ENCODE measurements at places on chromosomes 1 and 21. TPM values are rescaled to one million over a fixed set of nuclear protein-coding genes. Genes with fewer than 3 reads are reported as not detected.

The SLFNL1 gene
- 0.09 TPM for total RNA-seq

The UBASH3A gene
- not detected for total RNA-seq

The NES gene
- 44.5 TPM for total RNA-seq

DNA sequence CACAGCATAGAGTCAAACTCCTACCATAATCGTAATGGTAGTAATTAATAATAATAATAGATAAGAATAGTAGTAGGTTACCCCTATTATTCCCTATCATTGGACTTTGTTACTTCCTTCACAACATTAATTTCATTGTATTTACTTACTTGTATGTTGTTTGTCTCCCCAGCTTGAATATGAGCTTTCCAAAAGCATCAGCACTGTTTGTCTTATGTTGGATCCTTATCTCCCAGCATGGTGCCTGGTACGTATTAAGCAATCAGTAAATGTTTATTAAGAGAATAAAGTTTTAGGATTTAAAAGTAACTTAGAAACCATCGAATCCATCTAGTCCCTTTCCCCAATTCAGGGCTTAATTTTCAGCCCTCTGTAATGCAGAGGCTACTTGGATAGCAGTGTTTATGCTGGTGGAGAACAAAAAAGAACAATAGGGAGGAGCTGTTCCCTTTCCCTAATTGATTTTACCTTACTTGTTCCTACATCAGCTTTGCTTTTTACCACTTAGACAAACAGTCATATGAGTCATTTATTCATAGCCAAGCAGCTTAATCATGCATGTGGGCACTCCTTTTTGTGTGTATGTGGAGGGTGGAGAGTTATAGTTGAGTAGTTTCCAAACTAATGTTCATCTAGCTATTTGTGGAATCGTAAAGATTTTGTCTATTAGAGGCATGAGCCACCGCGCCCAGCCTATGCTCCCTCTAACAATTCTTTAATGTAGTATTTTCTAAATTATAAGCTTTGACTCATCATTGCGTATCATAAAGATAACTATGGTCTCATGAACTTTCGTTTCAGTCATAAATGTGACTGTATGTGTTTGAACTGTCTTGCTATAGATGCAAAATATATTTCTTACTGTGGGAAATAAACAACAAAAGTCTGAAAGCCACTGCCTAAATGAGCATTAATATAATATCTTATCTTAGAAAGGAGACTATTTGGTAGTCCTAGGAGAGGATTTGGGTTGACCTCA is 20.9 kb upstream of the DR1 start:
- DNase-seq = peak; percentile 73

- no peak for DNase-seq
Observed at GRCh38 chr21:27813750-27814149, 846.9 kb upstream of the ADAMTS5 start.

DNA sequence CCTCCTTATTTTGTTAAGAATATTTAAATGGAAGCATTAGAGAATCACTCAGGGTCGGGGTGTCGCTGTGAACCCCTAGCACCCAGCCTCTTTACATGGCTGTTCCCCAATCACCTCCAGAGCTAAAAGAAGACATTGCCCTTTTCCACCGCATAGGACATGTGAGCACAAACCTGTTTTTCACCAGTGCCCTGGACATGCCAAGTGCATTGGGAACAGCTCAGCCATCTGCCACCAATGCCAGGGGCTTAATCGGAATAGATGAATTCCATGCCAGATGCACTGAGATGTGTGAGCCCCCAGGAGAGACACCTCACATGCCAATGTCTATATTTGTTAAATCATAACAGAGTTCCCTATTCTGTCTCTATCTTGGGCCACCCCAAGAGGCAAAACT is 33.3 kb downstream of the EIF2D start:
- no peak for DNase-seq

DNA sequence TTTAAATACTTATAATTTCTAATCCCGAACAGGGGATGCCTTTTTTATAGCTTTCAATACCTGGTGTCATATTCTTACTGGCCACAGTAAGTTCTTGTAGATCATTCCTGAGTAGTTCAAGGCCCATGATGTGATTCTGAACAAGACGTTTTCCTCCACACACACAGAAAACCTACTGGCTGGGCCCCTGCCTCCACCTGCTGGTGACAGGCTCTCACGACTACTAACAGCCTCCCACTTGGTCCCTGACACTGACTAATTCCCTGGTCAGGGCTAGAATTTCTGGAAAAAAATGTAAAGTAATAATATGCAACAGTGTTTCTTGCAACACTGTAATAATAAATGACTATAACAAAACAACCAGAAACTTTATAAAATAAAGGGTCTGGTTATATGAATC is 50.4 kb upstream of the RIPK4 start:
- peak; percentile 80 for DNase-seq

GRCh38 chr1:187605736-187606135 is 777.0 kb downstream of the PLA2G4A start:
- DNase-seq = no peak

DNA sequence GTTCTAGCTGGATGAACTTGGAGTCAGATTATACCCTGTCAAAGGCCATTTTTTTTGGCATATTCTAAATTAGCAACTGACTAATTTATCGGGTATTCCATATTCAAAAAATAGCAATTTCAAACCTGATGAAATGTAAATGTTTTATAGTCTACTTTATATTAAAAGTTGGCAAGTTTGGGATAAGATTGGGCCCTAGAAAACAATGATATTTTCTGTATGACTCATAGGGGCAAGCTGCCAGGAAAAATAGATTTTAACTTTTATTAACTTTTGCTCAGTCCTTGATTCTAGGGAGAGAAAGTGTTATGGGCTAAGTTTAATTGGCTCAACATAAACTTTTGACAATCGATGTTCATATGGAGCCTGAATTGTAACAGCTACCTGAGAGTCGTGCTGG is 576.9 kb upstream of the B3GALT2 start:
- DNase-seq = peak; percentile 45

DNA sequence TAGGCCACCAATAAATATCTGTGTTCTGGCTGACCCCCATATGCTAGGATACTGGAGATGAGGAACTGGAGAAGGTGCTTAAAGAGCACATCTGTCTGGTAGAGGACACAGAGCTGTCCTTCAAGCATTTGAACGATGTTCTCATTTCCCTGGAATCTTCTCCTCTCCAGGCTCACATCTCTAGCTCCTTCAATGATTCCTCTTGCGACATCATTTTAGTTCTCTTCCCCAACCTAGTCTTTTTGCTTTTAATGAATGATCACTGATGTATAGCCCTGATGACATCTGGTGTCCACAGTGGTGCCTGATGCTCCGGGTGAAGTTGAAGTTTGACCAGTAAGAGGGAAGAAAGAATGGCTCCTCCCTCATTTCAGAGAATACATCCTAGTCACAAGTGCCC is 80.8 kb upstream of the UBE2U start:
- DNase-seq = no peak

DNA sequence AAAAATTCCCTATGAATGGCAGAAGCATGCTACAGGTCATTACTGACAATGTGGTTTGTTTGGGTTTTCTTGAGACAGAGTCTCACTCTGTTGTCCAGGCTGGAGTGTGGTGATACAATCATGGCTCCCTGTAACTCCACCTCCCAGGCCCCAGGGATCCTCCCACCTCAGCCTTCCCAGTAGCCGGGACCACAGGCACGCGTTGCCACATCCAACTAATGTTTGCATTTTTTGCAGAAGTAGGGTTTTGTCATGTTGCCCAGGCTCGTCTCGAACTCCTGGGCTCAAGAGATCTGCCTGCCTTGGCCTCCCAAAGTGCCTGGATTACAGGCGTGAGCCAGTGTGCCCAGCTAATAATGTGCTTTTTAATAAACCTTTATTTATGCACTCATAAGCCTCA is 259.1 kb downstream of the NFIA start:
- no peak for DNase-seq

GRCh38 chr1:66332548-66332901 is 201.4 kb upstream of the SGIP1 start:
- no peak for DNase-seq
